ENCODE measurements at places on chromosomes 3 and 15.
A peak's percentile ranks its signal among the peaks of the same experiment; 100 is the strongest.

DNA sequence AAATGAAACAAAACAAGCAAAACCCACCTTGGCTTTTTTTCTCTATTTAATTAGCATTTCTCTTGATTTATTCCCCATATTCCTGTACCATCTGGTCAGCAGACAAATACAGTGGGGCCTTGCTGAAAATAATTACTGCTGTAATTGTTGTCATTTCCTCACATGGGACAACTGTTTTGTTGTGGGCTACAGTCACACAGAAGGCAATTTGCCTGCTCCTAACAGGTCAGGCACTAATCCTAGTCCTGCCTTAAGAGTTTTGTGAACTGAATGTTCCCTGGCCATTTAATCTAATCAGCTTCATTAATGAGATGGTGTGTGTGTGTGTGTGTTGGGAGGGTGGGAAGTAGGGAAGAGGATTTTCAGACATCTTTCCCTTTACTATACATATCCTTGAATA is 11.6 kb downstream of the TRPC1 start:
- DNase-seq: no peak

DNA sequence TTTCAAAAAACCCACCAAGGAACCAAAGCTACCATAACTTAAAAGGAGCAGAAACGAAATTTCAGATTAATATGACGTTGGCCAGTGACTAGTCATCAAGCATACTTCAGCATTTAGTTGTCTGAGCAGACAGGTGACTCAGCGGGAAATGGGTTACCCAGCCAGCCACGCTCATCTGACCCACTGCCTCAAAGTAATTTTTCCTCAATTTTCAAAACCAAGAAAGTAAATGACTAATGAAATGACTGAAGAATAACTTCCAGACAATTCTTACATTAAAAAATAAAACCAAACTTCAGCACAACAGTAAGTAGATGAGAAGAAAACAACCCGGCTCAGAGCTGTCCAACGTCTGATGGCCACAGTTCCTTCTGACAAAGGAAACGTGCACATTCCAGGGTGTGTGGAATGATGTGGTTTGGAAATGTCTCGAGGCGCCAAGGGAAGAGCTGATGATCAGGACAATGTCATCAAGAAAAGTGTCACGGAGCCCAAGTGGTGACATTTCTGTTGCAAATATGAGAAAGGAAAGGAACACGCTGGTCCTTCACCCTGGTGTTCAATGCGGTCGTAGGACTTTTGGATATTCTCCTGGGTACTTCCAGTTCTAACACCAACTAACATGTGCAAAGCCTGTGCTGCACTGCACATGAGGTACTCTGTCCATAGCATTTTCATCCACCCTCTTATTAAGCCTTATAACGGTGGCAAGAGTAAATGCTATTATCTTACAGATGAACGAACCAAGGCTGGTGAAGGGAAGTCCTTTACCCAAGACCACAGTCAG is 79.1 kb downstream of the FOXP1 start:
- peak; percentile 51 for DNase-seq

- no peak for DNase-seq
These were observed 42.8 kb downstream of the TLE3 start for GRCh38 chr15:70054884-70055387.

DNA sequence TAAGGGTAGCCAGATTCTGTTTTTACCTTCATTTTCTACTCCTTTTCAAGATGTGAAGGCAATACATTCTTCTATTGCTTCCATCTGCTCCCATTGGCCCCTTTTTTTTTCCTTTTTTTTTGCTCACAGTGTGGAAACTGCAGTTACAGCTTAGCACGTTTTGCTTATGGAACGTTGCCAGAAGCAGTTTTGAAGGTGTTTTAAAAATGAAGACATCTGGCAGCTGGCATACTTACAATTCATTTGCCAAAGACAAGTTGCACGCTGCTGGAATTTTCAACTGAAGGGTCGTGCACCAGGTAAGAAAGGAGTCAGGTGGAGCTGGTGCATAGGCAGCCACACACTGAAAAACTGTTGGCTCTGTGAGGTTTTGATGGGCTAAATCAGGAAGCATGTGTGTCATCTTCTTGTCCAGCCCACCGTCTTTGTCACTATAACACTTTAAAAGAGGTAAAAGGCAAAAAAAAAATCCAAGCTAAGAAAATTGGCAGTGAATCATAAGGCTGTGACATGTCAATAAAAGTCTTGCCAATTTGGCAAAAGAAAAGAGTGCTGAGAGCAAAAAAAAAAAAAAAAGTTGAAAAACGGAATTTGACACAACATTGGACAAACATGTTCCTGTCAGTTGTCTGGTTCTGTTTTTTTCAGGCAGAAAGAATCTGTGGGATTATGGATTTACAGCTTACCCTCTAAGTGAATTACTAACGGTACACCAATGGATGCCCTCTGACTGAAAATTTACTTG is 225.4 kb upstream of the SOX2 start:
- DNase-seq: no peak

GRCh38 chr3:151753846-151754245 is 20.1 kb downstream of the AADACL2 start:
- no peak for DNase-seq

GRCh38 chr15:94164202-94164807 is 67.1 kb upstream of the MCTP2 start:
- DNase-seq: peak; percentile 74

DNA sequence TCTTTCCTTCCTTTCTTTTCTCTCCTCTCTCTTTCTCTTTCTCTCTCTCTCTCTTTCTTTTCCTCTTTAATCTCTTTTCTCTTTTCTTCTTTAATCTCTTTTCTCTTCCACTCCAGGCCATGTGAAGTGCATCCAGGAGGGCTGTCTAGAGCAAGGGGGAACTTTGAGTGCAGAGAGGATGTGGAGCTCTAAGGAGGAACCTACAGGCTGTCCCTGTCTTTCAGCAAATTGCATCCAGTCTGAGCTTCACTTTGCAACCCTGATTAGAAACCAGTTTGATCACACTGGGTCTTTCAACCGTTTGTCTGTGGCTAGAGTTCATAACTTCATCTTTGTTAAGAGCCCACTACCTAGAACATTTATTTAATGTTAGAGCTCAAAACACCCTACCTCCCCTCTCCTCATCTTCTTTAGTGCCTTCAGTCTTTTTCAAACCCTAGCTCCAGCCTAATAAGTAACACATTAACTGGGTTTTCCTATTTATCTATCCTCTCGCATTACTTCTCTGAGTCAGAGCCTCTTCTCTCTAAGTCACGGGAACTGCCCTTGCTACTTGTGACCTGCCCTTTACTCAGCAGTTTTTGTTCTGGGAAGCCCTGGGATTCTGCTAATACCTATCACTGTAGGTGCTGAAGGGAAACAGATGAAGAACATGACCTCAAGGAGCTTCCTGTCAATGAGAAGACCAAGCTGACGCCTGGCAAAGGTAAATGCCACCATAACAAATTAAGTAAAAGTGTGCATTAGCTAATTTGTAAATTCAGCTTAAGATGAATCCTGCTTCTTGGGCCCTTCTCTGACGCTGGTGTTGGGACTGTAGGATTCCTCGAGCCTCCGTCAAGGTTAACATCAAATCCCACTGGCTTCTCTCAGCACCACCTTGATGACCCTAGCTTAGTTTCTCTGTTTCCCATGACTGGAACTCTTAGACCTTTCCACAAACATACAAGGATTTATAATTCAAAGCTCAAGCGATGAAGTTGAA is at the start of gene GCNT3:
Gene GCNT3 (plus strand): TSS at position 508 of the 985 bp plus-strand sequence. CDS start 6,456 bp downstream, outside the sequence.
- no peak for DNase-seq

DNA sequence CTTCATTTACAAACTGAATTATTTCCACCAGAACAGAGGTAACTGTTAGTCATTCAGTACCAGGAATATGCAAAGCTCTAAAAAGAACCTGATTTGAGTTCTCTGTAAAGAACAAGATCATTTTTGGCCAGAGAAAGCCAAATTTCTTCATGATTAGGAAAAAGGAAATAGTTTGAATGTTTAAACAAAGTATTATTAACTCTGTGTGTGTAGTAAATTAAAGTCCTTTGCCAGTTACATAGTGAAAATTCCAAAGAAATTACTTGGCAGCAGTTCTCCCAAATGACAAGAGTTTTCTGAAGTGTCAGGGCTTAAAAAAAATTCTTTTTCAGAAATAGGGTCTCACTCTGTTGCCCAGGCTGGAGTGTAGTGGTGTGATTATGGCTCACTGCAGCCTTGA is 24.5 kb downstream of the QTRT2 start:
- DNase-seq: no peak

DNA sequence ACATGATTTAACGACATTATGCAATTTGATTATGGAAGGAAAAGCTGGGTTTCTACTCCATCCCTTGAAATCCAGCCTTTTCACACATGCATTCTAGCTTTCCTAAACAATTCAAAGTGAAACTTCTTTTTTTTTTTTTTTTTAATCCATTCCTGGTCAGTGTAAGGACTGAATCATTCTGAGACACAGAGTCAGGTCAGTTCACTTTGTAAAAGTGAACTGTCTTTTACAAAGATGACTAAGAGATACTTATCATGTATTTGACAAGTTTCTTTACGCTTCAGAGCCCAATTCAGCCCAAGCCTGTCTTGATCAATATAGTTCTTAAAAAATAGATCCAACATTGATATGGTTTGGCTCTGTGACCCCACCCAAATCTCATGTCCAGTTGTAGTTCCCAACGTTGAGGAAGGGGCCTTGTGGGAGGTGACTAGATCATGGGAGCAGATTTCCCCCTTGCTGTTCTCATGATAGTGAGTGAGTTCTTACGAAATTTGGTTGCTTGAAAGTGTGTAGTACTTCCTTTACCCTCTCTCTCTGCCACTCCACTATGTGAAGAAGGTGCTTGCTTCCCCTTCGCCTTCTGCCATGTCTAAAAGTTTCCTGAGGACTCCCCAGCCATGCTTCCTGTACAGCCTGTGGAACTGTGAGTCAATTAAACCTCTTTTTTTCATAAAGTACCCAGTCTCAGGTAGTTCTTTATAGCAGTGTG is 345.6 kb upstream of the THBS1 start:
- peak; percentile 31 for DNase-seq

- DNase-seq: peak; percentile 4
These were observed 27.2 kb upstream of the ZNF502 start for GRCh38 chr3:44685128-44685800.

DNA sequence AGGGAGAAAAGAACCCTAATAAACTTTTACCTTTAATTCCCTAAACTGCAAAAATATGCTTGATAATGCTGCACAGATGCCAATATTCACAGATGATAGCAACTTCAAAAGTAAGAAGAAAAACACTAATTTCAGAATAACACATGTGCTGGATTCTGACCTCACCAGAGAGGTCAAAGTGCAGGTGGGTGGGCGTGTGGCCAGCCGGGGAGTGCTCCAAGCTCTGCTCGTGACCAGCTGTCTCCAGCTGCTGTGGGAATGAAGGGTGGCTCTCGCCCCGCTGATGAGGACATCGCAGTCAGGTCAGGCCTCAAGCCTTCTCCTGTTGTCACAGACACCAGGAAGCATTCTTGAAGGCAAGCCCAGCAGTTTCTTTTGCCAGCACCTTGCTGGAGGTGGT is 57.1 kb downstream of the ADAMTS17 start:
- DNase-seq: no peak

DNA sequence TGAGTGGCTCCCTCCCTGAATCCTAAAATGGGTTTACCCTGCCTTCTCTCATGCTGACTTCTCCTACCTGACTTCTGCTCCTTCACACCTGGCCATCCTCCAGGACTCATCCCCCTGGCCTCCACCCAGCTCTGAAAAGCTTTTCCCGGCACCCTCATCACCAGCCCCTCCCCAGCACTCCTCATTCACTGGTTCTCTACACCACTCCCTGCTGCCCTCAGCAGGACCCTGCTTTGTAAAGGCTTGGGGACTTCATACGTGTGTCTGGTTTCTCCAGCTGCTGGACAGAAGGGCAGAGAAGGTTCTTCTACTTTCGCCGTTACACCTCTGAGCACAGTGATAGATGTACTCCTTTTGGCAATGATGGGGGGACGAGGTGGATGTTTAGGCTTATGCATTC is 184.9 kb upstream of the UBE3A start:
- no peak for DNase-seq

- peak; percentile 71 for DNase-seq
These were observed 26.7 kb downstream of the MELTF start for GRCh38 chr3:197002701-197003454.

DNA sequence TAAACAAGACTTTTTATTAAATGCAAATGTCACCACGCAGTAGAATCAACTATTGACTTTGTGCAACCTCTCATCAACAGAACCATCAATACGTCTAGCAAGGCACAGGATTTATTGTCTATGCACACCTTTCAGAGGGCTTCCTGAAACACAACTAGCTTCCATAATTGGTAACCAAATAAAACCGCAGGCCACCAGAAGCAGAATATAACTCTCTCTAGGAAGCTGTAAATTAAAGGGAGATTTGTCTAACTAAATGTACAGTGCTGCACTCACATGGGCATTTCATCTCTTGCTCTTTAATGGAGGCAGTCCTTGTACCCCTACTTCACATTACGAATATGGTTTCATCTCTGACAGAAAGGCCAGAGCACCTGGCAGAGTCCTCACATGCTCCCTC is 93.0 kb downstream of the FHIT start:
- no peak for DNase-seq

Measured in activated CD4-positive, alpha-beta T cell treated with anti-CD3 and anti-CD28 coated beads, Interleukin-2, Interleukin-4, amounts not matched to agents 100 ng/mL and 50 ng/mL, durations not matched to agents 16 hours and 8 hours (primary cell).